ENCODE measurements at places on chromosomes 4 and X.

DNA sequence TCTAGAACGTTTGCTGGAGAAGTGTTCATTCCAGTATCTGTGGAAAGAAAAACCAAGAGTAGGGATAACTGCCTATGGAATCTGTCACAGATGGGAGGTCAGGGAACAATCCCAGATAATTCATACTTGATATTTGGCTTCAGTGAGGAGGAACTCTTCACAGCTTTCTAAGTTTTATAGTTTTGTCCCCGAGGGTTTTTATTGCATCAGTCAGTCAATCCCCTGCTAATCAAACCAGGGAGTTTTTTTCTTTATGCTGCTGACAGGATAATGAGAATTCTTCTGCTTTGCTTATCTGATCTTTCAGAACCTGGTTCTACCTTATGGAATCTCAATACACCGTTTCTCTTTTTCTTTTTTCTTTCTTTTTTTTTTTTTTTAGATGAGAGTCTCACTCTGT, 633 bp upstream of the TRIML2 start:
- DNase-seq, result no peak

DNA sequence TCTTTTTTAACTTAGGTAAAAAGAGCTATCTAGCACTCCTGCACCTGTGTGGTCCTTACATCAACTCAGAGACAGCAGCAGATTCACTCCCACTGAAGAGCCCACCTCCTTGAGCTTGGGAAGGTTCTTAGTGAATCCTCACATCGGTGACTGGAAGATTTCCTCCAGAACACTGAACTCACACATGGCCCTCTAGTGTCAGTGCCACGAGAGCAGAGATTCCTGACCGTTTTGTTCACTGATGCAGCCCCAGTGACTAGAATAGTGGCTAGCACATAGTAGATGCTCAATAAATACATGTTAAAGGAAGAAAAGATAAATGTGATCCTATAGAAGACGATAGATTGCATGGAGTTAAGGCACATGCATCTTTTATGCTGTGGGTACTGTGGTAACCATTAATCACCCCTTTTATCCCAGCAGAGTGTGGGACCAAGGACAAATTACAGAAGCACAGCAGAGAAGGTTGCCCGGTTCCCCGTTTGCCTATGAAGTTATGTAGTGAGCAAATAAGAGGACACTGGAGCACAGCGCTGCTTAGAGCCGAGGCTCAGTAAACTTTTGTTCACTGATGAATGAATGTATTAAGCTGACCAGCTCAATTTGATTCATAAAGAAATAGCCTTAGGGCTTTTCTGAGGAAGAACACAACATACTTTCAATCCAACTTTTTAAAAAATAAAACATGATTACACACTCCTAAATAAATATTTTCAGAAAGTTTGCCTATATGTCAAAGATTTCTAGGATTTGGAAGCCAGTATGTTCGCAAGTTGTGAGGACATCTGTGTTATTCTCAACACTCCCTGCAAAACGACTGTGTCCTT, 8.7 kb downstream of the GASK1B start:
- no peak for DNase-seq

- no peak for DNase-seq
Measured at GRCh38 chrX:27086237-27086636, 376.9 kb downstream of the PPP4R3C start.

GRCh38 chrX:134753718-134754008, 95.4 kb upstream of the PLAC1 start:
- peak; percentile 42 for DNase-seq

DNA sequence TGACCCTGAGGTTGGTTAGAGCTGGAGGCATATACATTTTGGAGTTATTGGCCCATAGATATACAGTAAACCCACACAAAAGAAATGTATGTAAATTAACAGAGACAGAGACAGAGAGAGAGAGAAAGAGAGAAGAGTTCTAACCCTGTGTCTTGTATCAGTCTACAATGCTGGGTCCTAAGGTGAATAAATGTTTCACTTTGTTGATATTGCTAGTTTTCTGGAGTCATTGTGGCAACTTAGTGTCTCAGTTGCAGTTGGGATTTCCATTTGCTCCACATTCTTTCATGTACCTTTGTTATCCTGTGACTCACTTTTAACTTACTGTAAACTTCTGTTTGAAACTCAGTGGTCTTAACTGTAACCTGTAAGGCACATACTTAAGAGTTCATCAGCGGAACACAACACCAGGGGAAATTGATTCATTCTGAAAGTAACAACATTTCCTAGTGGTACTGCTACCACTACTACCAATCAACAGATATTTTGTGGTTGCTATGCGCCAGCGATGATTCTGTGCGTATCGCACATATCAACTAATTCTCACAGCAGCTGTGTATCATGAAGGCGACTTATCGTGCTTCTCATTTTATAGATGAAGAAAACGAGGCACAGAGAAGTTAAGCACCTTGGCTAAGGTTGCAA, 38.5 kb upstream of the ETDA start:
- no peak for DNase-seq

GRCh38 chr4:93183576-93183975, 645.0 kb upstream of the ATOH1 start:
- DNase-seq, result no peak

- DNase-seq, result no peak
Measured at GRCh38 chr4:142881331-142881730, 35.2 kb upstream of the INPP4B start.

DNA sequence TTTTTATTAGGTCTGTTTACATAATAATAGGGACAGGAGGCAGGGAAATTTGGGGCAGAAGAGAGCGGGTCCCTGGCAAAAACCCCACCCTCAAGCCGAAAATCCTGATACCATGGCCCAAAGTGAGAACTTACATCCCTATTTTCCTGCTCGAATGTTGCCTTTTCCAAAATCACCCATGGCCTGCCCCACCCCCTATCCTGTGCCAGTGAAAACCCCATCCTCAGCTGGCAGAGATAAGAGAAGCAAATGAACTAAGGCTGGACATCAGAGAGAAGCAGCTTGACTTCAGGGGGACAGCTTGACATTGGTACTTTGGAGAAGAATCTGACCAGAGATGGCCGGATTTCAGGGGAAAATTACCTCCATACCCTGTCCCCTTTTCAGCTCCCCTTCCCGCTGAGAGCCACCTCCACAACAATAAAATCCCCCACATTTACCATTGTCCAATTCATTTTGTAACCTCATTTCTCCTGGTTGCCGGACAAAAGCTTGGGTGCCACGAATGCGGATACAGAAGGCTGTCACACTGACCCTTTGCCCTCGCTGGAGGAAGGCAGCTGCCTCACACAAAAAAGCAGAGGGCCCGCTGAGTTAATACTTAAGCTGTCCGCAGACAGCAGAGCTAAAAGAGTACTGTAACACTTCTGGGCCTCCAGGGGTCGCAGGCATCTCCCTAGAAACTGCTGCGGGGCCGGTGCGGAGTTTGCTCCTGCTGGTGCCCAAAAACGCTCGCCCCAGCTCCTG, 196.2 kb downstream of the SNCA start:
- DNase-seq, result peak; percentile 64

DNA sequence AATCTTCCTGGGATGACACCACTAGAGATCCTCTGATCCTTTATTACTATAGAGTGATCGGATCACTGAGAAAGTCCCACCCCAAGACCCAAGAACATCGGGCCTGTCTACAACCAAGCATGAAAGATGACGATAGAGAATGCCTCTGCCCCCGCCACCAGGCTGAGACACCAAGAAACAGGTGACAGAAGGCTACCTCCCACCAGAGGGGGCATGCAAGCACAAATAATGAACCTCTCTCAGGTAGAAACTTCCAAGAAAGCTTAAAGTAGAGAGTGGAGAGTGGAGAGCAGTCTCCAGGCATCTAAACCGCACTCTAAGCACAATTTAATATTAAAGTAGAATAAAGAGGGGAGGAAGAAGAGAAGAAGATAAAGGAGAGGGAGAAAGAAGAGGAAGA, 402.6 kb downstream of the INPP4B start:
- no peak for DNase-seq

GRCh38 chrX:151363316-151363715, 33.7 kb upstream of the VMA21 start:
- DNase-seq, result no peak

GRCh38 chr4:95102162-95102790, 344.5 kb downstream of the BMPR1B start:
- DNase-seq, result no peak

- no peak for DNase-seq
Measured at GRCh38 chr4:26727844-26728243, 132.8 kb upstream of the STIM2 start.

DNA sequence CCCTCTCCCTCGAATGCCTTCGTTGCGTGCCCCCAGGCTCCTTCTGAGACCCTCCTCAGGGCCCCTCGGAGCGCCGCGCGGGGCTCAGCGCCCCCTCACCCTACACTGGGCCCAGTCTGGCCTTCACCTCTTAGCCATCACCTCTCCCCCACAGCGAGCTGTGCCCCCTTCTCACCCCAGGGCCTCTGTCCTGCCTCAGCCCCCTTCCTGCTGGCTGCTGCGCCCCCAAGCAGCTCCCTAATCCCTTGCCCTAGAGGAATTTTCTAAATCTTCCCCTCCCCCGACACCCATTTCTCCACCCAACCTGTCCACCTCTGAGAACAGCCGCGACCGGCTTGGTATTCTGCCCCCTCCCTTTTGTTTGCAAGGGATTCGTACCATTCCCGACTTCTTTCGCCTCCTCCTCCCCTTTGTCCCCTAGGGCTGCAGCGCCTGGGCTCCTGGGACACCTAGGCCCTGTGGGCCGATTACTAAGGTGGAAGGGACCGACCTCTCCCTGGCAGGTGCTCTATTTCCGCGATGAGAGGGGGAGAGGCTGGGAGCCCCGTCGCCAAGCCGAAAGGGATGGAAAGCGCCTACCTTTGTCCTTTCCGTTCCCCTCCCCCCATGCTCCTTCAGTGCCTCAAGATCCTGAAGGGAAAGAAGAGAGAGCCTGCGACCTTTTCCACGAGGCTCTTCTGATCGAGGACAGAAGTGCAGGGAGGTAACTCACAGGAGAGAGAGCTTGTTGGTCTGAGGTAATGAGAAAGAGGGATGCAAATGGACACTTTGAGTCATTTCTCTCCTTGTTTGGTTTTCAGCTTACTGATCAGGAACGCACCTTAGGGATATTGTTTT, 10.9 kb downstream of the DLG3 start:
- no peak for DNase-seq

DNA sequence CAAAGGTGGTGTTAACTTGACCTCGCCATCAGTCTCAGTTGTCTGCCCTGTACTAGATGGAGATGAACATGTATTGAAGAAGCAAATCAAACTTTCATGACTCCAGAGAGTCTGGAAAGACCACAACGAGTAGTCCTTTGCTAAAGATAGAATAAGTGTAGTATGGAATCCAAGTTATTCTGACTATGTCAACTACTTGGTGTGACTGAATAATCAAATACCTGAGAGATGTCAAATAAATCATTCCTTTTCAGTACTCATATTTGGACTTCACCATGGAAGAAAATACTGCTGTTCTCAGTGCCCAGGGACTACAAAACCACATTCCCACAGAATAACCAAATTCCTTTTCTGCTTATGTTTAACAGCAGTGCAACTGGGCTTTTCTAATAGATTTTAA, 161.2 kb upstream of the SPRY1 start:
- no peak for DNase-seq

DNA sequence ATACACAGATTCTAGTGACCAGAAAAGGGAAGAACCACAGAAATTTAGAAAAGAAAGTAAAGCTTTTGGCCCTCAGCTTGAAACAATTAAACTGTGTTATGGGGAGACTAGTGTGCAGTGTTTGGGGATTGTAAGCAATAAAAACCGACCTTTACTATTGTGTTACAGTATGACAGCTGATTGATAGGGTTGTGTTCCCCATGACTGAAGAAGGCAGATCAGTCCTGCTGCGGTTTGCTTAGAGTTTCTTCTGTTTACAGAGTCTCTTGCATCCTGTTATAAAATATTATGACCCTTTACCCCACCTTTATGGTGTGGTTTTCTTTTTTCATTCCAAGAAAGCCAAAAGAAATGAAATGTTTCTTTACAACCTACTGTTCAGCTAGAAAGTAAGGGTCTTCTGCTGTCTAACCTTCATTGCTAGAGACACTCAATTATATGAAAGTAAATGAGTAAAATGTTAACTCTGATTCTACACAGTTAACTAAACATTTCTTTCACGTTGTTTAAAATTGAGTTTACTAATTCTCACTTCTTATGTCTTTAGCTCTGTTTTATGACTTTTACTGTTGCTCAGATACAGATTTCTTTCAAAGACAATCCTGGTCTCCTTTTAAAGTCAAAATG, 18.1 kb downstream of the CHIC1 start:
- no peak for DNase-seq

- DNase-seq, result peak; percentile 64
Measured at GRCh38 chr4:185210102-185210981, 944 bp downstream of the SNX25 start.

- DNase-seq, result no peak
Measured at GRCh38 chrX:108313669-108314068, 124.6 kb downstream of the COL4A6 start.

- DNase-seq, result no peak
Measured at GRCh38 chrX:123773258-123773988, 40.6 kb upstream of the THOC2 start.

- no peak for DNase-seq
Measured at GRCh38 chr4:26404743-26405206, 84.0 kb downstream of the RBPJ start.

- DNase-seq, result no peak
Measured at GRCh38 chrX:27548624-27549023, 41.5 kb upstream of the DCAF8L2 start.

DNA sequence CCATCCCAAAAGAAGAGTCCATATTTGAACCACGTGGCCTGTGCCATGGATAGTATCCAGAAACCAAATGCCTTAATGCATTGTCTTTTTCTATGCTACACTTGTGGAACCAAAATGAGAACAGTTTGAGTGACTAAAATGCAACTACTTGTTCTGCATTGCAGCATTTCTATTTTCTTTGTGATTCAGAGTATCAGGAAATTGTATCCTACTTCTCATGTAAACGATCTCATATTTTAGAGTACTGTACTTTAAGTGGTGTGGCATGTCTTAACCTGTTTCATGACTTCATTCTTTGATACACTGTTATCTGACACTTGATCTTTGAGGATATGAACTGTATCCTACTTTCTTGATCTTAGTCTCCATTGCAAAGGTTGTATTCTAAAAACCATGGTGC, 167.2 kb upstream of the WDR1 start:
- no peak for DNase-seq

DNA sequence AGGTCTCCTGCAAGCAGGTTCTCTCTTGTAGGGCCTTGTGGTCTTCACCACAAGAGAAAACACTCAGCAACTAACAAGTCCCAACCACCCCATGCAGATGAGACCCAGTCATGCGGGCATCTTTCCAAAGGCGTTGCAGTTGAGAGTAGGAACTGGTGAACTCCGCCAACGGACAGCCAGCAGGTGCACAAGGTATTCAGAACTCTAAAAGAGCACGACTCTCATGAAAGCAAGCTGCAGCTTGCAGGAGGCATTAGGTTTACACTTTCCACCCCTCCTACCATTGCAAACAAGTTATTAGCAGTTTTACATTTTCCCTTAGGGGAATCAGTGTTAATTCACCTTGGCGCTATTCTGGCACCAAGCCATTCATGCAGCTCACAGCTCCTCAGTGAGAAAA, 173.4 kb upstream of the KIT start:
- DNase-seq, result no peak

- DNase-seq, result no peak
Measured at GRCh38 chr4:8210010-8210409, 10.9 kb downstream of the SH3TC1 start.
